ENCODE measurements at places on chromosomes 3 and 15.

GRCh38 chr3:120033596-120033995, 60.7 kb downstream of the GSK3B start:
- no peak for DNase-seq

DNA sequence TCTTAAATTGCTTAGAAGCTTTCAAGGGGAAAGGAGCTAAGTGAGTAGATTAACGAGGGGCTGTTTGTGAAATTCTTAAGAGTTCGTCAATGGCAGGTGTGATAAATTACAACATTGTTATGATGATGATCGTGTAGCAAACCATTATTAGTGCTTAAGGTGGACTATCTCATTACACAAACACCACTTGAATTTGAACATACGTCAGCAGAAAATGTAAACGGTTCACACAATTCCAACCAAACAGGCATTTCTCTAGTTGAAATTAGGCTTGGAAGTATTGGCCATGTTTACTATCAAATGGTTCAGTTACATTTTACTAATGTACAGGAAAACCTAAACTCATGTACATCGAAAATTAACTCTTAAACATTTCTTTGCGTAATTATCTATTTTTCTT, 102.8 kb downstream of the PYDC2 start:
- DNase-seq = no peak

DNA sequence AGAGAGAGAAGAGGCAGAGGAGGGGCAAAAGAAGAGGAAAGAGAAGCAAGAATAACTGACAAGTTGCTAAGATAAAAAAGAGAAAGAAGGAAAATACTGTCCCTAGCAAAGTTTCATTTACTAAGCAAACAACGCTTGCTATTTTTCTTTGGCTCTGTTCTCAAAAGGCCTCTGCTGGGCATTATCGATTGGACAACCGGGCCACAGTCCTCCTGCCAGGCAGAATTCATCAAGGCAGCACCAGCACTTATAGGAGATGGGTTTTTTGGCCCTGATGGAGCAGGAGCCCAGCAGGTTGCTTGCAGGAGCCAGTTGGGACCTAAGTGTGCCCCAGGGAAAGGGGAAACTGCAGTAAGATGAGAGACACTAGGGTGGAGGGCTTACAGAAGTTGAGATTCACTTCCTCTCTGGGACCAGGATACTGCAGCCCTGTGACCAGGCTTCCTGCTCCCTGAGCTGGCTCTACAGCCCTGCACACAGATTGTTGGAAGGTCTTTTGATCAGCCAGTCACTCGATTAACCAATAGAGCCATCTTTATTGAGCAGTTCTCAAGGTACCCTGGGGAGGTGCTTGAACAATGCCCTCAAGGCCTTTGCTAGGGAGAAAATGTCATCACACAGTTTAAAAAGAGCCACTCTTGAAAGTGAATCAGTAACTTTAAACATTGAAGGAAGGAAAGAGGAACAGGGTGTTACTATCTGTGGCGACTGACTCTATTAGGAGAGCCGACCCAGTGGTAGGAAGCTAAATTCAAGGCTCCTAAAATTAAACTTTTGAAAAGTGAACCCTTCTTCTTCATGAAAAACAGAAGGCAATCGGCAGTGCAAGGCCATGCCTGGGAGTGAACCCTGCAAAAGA, 28.8 kb upstream of the GLCE start:
- no peak for DNase-seq

DNA sequence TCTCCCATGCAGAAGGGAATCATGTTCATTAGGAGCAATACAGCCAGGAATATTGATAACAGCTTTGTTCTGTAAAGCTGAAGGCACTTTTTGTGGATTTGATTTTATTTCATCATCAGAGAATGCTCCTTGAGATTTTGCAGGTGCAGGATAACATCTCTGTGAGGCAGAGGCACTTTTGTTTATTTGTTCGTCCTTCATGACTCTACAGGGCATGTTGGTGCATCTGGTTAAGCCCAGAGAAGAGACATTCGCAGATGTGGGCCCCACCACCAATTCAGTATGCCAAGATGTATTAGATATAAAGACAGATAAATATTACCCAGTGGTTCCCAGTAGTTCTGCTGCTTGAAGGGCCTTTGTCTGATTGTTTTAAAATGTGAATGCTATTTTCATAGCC, 368.1 kb upstream of the SEMA6D start:
- DNase-seq = no peak

DNA sequence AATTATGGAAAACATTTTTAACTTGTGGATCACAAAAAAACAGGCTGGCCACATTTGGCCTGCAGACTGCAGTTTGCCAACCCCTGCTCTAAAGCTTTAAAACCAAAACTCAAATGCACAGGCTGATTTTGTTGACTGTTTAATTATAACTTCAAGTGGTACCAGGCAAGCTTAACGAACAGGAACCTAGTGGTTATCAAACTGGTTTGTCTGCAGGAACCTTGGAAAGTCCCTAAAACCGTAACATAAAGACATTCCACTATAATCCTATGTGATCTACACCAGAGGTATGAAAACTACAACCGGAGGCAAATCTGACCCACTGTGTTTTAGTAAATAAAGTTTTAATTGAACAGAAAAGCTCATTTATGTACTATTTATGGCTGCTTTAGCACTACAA, 52.4 kb downstream of the TBL1XR1 start:
- DNase-seq = no peak

DNA sequence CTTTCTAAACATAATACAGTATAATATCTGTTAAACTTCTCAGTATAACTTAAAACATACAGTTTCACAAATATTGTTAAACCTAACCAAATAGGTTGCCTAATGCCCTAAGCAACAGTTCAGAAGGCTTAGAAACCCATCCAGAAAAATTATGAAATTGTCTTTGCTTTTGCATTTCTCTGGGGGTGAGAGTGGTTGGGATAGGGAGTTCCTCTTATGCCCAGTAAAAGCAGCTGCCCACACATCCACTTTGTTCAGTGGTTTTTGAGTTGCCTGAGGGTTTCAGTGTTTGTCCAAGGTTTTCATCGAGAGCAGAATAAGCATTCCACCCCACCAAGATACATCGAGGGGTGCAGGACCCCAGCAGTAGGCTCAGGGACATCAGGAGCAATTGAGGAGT, 179.4 kb downstream of the CDIN1 start:
- DNase-seq = no peak

- peak; percentile 95 for DNase-seq
Observed at GRCh38 chr15:42736793-42737528, at the start of gene CDAN1. TSS of gene CDAN1 (minus strand) at chr15:42737128. CDS start at chr15:42737102, 26 bp downstream.

DNA sequence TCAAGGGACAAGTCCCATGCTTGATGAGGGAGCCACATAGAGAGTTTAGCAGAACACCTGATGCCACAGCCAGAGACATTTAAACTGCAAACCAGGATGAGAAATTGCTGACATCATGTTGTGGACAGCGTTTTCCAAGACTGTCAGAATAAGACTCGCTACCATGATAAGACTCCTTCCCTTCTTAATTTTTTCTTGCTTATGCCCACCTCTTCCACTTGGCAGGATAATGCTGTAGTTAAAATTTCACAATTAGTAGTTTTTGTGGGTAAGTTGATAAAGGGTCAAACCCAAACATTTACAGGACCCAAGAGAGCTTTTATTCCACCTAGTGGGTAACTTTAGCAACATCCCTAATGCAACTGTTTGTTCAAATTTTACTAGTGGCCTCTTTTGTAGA, 3.0 kb upstream of the PIAS1 start:
- no peak for DNase-seq

DNA sequence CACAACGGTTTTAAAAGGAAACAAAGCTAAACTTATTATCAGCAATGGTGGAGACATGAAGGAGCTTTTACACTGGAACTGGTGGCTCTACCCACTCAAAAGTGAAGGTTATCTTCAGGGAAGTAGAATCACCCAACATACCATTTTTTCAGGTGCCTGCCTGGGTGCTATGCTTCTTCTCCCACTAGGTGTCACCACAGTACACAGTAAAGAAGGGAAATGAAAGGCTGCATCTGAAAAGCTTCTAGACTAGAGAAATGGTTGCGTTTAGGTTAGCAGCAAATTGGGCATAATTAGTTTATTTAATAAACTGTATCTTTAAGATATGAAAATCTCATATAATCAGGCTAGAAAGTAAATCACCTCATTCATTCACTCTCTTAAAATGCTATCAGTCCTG, 47.0 kb upstream of the SELENOK start:
- peak; percentile 78 for DNase-seq

- DNase-seq = no peak
Observed at GRCh38 chr3:13221491-13222061, 148.3 kb upstream of the IQSEC1 start.

DNA sequence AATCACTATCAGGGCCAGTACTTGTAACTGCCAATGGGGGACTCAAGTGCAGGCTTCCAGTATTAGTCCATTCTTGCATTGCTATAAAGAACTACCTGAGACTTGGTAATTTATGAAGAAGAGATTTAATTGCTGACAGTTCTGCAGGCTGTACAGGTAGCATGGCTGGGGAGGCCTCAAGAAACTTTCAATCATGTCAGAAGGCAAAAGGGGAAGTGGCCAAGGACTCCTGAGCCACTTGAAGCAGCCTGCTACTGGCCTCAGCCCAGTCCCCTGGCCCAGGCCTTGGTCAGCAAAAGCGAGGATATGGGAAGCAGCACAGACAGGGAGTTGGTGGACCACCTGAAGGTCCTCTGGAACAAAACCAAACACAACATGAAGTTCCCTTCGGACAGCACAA, 29.2 kb upstream of the OR5K1 start:
- no peak for DNase-seq

Data from hepatocyte (in vitro differentiated cells).